Left renal pelvis (tissue), 4 donors: ENCODE measurements at places on chromosomes 7 and 10.
A peak's percentile ranks its signal among the peaks of the same experiment; 100 is the strongest.

GRCh38 chr10:5741276-5741675, 56.6 kb downstream of the TASOR2 start:
- no peak for DNase-seq

- no peak for DNase-seq
These were observed 133.5 kb downstream of the BUB3 start for GRCh38 chr10:123287594-123288247.

DNA sequence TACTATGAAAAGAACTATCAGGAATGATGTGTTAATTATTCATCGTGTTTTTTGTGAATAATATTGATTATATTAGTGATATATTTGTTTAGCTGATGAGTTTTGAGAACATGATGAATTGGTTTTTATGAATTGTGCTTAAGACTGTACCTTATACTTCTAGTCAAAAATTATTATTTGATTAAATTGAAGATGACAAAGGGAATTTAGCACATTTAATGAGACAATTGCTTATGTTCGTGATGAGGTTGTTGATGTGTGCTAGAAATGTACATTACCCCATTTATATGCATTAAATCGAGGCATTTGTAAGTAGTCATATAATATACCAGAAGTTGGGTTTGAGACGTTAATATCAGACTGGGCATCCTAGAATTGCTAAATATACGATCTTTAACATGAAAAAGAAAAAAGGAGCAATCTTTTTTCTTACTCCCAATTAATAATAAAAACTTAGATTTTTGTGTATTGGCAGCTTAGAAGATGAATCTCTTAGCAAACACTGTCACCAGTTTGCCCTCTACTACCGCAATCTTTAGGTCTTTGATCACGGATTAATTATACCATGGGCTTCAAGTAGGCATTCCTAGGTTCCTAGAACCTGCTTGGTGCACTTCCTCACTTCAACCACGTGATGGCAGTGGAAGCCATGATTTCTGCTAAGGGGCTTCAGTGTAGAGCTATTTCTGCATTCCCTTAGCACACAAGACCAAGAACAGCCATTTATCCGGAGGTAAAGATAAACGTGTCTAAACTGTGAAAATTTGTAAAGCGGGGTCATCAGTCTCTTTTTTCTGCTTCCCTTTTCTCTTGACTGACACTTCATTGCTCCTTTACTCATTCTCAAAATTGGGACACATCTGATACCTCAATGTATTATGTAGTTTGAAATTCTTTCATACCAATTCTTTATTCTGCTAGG, 1.6 kb downstream of the KLHDC10 start:
- DNase-seq: peak; percentile 75

DNA sequence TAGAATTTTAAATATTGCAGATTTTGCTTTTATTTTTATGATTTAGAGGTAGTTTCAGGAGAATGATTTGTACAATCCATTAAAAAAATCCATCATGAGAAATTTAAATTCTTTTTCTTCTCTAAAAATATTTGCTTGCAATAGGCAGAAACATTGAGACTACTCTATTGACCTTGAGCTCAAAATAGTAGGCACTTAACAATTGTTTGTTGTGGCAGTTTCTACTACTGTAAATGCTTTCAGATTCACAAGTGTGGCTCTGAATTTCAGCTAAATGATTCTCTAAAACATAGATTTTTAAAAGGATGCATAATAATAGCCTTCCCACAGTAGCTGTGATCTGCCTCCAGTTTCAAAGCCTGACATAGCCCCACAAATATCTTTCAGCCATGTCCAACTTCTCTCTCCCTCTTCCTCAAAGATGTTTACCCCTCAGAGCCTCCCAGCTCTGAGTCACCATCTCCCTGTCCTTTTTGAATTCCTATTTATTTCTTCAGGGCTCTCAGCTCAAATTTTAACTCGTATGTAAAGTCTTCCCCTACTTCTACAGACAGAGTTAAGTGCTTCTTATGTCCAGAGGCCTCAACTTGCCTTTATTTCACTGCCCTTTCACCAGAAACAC, 160.5 kb downstream of the AOAH start:
- no peak for DNase-seq

DNA sequence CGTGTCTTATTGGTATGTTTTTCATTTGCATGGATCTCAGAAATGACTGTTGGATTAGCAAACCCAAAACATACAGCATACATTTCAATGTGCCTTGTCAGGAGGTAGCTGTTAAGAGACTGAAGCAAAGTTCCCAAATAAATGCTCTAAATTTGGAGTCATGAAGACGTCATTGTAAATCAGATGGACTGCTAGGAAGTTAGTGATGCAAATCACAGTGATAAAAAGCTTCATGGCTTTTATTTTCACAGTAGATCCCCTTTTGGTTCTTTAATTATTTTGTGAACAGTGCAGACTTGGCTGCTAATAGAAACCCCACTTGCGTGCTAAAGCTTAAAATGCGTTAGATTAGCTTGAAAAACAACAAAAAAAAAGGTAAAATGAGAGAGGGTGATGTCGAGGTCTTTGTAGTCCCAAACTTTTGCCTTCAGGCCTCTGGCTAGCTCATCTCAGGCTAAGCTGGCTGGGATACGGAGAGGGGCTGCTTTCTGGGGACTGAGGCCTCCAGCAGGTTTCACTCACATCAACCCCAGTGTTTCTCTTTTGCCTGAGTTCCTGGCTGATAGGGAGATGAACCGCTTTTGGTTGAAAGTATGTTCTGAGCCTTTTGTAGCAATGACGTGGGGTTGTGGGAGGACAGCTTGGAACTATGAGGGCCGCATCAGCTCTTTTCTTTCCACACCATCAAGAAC, 107.1 kb upstream of the CDCA7L start:
- no peak for DNase-seq

DNA sequence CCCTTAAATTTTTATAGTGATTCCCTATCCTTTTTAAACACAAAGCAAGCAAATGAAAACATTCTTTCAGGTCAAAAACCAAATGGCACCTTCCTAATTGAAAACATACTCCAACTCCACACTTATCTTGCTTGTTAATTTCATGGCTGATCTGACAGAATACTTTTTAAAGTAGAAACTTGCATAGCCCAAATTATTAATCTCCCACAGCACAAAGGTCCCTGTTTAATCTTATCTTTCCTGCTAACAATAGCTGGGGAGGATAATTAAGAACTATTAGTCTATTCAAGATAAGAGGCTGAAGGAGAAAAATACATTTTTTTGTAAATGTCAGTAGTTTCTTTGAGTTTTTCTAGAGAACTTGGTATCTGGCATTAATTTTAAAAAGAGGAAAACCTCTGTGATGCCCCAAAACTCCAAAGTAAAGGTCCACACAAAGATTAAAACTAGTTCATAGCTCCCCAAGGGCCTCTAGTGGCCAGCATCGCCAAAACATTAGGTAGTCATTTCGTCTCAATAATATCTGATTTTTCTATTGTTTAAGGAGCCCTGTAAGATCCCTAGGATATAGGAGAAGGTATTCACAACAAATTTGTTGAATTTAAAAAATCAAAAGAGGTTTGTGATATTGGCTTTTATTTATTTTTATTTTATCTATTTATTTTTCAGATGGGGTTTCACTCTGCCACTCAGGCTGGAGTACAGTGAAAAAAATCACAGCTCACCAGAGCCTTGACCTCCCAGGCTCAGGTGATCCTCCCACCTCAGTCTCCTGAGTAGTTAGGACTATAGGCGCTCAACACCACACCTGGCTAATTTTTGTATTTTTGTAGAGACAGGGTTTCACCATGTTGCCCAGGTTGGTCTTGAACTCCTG, 14.7 kb downstream of the CDNF start:
- DNase-seq: no peak

DNA sequence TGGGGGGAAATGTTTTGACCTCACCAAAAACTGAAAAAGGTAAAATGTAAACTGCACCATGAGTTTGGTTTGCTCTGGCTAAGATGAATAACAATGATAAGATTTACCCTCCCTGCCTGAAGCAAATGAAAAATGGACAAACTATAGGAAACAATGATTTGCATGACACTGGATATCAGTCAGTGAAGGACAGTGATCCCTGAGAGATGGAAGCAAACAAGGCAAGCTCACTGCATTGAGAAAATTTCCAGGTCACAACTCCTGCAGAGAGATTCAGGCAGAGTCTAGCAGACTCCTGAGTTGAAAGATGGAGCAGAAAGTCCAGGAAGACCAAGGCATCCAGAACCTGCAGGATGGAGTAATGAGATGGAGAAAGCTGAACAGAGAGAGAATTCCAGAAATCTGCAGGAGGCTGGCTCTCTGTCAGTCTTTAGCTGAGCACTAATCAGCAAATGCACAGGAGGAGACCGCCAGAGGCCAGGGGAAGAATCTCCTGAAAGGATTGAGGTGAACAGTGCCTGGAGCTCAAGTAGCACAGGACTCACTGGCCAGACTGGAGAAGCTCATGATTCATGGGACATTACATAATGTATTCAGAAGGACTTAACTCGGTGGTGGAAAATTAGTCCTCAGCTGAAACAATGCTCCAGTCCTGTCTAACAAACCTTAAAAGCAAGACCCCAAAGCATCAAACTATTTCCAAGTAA, 51.2 kb upstream of the PALS2 start:
- no peak for DNase-seq

DNA sequence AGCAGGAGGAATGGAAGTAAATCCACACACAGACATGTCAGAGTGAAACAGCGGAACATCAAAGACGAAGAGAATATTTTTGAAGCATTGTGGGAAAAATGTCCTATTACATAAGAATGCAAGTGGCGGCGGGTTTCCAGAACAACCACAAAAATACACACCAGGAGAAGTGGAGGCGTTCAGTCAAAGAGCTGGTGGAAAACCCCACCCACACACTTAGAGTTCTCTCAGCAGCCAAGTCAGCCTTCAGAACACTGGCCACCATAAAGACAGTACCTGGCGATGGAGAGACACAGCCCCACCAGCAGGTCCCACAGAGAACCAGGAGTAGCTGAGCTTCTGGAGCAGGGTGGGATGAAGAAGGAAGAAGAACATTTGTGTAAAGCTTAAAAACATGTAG, 23.7 kb downstream of the NKX6-2 start:
- DNase-seq: no peak

- no peak for DNase-seq
These were observed 45.8 kb upstream of the INSIG1 start for GRCh38 chr7:155251831-155252230.

- DNase-seq: no peak
These were observed 124.6 kb upstream of the NRBF2 start for GRCh38 chr10:63008491-63008890.

GRCh38 chr10:98400482-98400881, 14.5 kb downstream of the PYROXD2 start:
- no peak for DNase-seq

GRCh38 chr7:158106272-158106671, 481.4 kb downstream of the PTPRN2 start:
- no peak for DNase-seq

DNA sequence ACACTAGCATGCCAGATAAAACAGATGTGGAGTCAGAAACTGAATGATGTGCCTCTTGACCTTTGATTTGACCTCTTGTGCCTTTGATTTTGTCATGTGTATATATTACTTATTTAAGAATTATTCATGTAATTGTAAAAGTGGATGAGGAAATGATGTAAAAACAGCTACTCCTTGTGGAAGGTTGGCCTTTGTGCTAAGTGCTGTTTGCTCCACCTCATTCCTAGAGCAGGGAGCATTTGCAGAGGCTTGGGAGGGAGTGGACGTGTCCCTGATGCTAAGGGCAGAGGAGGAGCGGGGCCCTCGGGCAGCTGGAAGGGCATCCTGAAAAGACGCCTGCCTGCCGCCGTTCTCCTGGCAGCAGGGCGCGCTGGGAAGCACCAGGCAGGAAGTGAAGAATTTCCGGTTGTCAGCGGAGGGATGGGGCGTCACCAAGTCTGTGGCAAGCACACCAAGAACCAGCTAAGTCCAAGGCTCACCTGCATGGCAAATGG, 197.6 kb upstream of the ZNF32 start:
- DNase-seq: no peak

GRCh38 chr7:140810385-140810784, 113.9 kb downstream of the NDUFB2 start:
- no peak for DNase-seq

GRCh38 chr7:41881331-41882130, 178.6 kb upstream of the INHBA start:
- no peak for DNase-seq

- DNase-seq: no peak
These were observed 566.9 kb downstream of the PTPRN2 start for GRCh38 chr7:158020706-158021095.

DNA sequence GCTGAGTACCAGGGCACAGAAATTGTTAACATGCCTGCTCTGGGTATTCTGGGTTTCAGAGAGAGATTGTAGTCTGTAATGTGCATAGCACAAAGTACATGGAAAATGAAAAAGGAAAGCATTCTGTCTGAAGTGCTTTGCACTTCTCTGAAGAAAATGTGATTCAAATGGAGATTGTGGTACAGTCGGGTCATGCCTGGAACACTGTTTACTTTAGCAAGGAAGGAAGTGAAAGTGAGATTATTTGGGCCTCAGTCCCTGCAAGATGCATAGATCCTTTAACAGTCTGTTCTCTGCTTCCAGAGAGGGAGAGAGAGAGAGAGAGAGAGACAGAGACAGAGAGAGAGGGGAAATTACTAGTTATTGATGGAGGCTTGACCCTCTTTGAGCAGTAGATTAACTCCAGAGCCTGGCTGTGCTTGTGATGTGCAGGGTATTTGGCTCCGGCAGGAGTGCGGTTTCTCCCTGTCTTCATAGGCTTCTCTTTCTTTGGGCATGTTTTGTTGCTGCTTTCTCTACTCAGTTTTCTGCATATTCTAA, 5.4 kb downstream of the VWC2 start:
- no peak for DNase-seq

DNA sequence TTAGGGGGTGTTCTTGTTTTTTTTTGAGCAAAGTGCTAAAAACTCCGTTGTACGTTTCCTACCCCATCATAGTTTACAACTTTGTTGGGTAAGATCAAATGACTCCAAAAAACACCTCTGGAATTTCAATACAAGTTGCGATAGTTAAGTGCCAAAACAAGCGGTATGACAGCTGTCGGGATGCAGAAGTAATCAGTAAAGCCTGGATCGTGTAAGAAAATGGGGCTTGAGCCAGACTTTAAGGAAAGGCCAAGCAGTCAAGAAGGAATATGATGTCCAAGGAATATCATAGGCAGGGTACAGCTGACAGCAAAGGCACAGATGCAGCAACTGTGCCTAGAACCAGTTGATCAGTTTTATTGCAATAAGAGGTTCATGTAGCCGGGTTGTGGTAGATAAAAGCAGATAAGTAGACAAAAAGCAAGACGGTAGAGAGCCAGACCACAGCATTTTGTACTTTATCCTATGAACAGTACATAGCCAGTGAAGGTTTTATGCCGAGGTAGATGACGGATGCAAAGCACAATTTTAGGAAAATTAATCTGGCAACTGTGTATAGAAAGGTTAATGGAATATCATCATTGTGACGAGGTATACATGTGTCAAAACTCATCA, 45.5 kb downstream of the UBE2H start:
- no peak for DNase-seq

DNA sequence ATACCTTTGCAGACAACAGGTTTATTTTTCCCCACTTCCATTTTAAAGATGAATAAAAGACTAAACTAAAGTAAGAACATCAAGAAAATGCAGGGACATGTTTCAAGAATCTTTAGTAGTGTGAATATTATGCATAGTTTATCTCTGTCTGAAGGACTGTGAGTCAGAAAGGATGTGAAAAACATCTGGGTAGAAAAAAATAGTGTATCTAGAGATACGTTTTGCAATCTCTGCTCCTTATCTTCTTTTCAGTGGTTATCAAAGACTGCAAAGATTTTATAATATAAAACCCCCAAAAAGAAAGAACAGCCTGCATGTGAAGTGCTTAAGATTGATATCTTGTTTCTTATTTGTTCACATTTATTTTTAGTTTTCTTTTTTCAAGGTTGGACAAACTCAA, 101.9 kb upstream of the ARHGAP21 start:
- no peak for DNase-seq
